CD14-positive monocyte (primary cell): ENCODE measurements at places on chromosomes 2 and 18.
A peak's percentile ranks its signal among the peaks of the same experiment; 100 is the strongest.

DNA sequence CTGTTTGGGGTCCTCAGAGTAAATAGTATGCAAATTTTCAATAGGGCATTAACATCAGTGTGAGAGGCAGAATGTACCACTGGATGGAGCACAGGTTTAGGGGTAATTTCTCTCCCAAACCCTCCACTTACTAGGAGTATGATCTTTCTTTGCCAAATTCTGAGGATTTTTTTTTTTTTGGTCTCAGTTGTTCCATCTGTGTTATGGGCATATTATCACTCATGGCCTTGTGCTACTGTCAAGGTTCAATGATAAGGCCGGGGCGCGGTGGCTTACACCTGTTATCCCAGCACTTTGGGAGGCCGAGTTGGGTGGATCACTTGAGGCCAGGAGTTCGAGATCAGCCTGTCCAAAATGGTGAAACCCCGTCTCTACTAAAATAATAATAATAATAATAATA, 30.2 kb upstream of the ZEB2 start:
- no peak for DNase-seq

- DNase-seq: no peak
Measured at GRCh38 chr2:157085522-157085921, 172.0 kb upstream of the GALNT5 start.

DNA sequence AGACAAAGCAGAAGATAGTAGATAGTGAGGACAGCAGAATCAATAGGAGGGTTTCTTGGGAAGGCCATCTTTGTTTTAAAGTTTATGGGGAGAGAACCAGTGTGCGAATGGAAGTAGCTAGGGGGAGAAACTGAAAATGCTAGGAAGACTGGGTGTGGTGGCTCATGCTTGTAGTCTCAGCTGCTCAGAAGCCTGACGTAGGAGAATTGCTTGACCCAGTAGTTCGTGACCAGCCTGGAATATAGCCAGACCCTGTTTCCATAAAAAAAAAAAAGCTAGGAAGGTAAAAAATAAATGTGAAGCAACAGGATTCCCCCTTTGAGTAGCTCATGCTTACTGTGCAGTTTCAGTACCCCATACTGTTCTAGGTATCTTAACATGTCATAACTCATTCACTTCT, 19.2 kb upstream of the DRC1 start:
- DNase-seq: no peak

DNA sequence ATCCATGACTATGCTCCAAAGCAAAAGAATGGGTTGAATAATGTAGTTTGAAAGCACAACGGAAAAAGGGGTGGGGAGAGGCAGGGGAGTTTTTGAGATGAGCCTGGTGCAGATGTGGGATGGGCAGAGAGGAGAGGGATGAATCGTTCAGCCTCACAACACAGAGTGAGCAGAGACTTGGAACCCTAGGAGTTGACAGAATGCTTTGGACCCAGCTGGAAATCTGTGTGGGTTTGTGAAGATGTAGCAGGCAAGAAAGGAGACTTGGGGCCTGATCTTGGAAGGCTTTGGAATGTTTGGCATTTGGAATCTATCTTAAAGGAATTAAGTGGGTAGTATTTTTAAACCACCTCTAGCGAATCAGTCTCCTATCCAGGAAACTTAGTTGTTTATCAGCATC, 66.0 kb upstream of the KCTD1 start:
- no peak for DNase-seq

DNA sequence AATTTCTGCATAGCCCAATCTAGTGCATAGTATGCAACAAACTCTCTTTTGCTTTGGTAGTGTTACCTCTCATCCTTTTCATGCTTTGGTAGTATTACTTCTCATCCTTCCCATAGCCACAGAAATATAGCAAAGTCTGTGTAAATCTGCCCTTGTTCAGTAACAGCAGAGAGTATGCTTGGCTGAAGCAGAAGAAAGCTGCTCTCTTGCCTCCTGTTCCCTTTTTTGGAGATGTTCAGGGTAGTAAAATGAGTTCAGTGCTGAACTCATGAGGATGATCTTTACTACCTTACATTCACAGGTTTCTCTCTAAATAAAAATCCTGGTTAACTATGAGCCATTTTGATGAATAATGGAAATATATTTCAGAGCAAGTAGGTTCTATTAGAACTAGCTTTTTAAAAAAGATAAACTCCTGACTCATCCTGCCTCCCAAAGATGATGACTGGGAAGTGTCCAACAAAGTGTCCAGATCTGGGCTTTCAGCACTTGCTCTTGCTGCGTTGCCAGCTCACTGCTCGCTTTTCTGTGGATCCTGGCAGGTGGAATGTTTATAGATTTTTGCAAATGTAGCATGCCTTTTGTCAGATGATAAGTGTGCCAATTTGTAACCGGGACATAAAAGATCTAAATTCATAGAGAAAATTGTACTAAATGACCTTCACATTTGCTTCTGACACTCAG, 29.4 kb upstream of the CHMP3 start:
- DNase-seq: no peak

DNA sequence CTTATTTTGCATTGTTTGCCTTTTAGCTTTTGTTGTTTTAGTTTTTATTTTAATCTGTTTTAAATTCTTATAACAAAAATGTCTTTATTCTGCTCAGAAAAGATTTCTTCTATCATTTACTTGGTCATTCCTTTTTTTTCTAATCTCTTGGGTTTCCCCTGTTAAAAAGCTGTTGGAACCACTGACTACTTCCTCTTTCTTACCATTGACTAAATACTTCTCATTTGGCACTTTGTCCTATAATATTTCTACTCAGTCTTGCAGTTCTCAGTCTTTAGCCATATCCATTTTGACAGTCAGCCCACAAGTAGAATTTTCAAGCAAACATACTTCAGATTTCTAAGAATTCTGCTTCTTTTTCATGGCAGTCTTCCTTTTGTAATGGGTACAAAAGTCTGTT, 567.2 kb downstream of the SATB2 start:
- DNase-seq: no peak

- peak; percentile 52 for DNase-seq
Measured at GRCh38 chr2:23757686-23758433, 169.1 kb downstream of the ATAD2B start.

- DNase-seq: no peak
Measured at GRCh38 chr2:95007822-95008221, 17.7 kb upstream of the MAL start.

DNA sequence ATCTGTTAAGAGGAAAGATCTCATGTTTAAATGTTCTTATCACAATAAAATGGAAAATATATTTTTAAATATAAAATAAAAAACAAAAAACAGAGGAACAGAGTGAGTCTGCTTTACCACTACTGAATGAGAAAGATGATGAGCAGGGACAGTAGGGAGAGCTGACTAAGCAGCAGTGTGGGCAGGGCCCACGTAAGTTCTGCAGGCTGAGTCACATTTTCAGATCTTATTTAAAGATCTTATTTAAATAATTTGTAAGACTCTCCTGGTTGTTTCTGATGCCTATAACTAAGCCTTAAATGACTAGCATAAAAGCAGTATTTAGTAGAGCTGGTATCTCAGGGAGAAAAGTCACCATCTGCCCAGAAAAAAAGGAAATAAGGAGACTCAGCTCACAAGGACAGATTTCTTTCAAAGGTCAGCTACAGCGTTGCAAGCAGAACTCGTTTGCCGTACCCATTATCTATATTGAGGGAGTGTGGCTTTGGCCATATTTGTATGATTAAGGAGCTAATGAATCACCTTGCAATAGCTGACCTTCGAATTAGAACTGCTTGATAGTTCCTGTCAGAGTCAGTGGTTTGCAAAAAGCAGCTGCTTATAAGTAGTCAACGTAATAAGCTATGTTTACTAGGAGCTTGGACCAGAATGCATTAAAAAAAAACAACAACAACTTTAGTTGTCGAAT, 322.1 kb upstream of the CHAC2 start:
- no peak for DNase-seq

DNA sequence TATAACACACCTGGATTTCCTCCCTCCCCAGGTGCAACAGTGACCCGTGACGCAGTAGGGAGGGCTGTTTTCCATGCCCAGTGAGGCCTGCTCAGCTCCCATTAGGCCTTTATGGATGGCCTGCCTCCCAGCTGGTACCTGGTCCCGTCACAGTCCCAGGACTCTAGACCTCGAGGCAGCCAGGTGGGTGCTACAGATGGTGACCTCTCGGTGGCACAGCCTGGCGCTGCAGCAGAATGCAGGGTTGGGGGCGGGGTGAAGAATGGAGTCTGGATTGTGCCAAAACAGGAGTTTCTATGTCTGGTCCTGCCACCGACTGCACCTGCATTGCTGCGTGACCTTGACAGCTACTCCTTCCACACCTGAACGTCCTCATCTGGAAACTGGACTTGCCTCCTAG, 18.0 kb upstream of the YWHAQ start:
- DNase-seq: no peak

DNA sequence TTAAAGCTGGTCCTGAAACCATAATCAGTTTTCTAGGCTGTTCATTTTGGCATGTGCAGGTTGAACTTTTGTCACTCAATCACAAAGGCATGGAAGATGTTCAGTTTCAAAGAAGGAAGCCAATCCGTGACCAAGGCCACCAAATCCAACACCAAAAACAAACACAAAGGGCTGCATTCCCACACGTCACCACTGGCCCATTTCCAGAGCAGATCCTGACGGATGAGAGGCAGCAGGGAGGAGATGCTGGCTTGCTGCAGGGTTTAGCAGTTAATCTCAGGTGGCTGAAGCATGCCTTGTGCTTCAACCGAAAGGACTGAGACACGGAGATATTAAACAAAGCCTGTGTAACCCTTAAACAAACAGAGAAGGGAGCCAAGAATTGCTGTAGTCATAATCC, 191.9 kb upstream of the CTAGE1 start:
- no peak for DNase-seq

DNA sequence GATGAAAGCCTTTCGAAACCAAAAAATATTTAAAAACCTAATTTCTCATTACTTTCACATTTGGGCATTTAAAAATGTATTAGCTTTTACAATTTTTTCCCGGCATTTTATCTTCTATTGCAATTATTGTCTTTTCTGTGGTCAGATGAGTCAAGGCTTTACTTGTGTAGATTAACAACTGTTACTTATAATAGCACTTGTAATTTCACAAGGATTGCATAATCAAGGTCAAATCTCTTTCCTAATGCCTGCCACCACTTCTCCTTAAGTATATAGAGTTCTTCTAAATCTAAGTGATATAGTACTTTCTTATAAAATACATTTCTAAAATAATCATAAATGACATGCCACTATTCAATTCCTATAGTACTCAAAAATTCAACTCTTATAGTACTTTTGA, 67.2 kb downstream of the SLC8A1 start:
- DNase-seq: peak; percentile 96

DNA sequence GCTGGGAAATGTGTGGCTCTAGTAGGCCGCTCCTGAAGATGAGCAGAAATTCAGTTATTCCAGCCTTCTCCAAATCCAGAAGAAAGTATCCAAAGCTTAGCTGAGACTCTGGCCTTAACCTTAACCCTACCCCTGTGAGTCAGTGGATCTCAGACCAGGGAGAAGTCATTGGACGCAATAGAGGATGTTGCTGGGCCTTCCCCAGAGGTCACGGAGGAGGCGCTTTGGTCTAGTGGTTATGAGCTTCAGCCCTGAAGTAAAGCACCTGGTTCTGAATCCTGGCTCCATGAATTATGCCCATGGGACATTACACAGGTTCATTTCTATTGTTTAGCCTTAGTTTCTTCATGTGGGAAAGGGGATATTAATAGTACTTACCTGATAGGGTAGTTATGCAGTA, 24.0 kb downstream of the PKDCC start:
- no peak for DNase-seq
